CD4-positive, alpha-beta T cell (primary cell): ENCODE measurements at places on chromosomes 1 and 21. TPM values are rescaled to one million over a fixed set of nuclear protein-coding genes. Genes with fewer than 3 reads are reported as not detected.
A peak's percentile ranks its signal among the peaks of the same experiment; 100 is the strongest.

DNA sequence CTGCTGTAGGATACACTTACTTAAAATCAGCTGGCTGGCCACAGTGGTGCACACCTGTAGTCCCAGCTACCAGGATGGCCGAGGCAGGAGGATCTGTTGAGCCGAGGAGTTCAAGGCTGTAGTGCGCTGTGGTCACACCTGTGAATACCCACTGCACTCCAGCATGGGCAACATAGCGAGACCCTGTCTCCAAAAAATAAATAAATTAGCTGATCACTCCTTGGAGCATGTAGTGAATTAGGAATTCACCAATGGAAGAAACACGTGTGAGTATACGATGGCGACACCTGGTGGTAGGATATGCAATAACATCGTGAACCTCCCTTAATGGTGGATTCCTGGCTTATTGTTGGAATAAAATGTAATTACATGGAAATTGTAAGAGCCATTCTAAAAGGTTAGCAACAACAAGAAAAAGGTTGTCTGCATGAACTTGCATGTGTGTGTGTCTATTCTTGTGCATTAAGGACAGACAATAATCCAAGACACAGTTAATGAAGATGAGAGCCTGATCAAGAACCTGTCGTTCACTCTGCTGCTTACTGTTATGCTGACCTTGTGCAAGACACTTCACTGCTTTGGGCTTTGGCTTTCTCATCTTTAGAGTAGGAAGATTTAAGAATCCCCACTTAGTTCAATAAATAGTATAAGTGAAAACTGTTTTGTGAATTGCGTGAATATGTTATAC is 38.6 kb upstream of the COX20 start:
- DNase-seq: peak; percentile 30

CATSPERE gene
- total RNA-seq: 0.91 TPM

DNA sequence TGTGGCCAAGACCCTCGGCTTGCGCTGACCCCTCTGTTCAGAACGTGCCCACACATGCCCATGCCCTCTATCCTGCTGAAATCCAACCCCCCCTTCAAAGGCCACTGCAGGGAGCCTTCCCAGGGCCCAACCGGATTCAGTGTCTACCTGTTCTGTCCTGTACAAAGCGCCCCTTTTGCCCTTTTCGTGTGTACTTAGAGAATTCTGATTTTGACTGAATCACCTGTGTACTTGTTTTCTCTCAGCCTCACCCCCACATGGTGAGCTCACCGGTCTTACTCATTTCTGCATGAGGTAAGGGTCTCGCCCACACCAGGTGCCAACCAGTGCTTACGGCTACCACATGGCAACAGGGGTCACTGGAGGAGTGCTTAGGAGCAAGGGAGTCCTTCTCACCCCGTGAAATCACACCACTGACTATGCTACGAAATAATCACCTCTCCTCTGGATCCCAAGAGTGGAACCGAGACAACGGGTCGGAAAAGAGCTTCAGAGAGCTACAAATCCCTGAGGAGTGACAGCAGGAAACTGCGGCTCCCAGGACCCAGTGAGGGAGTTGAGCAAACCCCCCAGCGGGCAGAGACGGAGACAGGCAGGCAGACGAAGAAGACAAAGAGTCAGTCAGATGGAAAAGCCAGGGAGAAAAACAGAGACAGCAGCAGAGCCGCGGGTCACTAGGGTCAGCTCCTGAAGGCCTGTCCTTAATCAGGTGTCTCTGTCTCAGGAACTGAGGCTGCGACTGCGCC is 2.1 kb upstream of the S100A2 start:
- no peak for DNase-seq

DNA sequence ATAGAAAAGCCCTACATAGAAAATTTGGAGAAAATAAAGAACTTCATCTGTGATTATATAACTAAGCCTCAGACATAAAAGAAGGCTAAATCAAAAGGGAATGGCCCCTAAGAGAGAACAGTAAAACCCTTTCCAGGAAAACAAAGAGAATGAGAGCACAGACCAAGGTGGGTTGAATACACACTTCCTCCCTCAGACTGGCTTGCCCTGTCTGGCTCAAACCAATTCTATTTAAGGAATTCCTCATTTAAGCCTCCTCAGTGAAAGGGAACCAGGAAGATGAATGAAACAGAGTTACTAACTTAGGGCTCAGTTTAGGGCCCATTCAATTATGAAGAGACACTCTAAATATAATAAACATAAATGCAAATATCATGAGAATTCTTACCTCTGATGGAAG is 10.6 kb upstream of the SYT14 start:
- no peak for DNase-seq

TAS1R1 gene
- total RNA-seq: not detected

EPHA2 gene
- not detected for total RNA-seq

GRCh38 chr1:171801487-171801891 is 20.0 kb downstream of the METTL13 start:
- no peak for DNase-seq

HSD11B1 gene
- 0.33 TPM for total RNA-seq

BATF3 gene
- total RNA-seq: 1.2 TPM

- DNase-seq: no peak
Measured at GRCh38 chr21:27681038-27681437, 714.1 kb upstream of the ADAMTS5 start.

GRCh38 chr1:216804111-216804510 is 80.9 kb upstream of the ESRRG start:
- no peak for DNase-seq

- DNase-seq: no peak
Measured at GRCh38 chr1:16718908-16719533, 21.3 kb upstream of the RNU1-4 start.

GRCh38 chr1:203131548-203132200 is 4.1 kb downstream of the ADORA1 start:
- peak; percentile 25 for DNase-seq

DNA sequence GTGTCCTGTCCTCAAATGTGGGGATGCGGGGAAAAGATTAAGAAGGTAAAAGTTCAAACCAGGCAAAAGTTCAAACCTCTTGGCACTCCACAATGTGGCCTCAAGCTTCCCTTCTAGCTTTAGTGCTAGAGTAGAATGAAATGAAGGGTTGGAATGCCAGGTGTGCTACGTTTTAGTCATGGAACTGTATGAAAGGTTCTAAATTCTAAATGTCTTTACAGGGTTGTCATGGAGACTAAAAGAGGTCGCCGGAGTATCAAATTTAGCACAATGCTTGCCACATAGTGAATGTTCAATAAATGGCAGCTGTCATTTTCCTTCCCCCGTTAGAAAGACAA is 57.2 kb upstream of the LRRC8D start:
- DNase-seq: no peak

DNA sequence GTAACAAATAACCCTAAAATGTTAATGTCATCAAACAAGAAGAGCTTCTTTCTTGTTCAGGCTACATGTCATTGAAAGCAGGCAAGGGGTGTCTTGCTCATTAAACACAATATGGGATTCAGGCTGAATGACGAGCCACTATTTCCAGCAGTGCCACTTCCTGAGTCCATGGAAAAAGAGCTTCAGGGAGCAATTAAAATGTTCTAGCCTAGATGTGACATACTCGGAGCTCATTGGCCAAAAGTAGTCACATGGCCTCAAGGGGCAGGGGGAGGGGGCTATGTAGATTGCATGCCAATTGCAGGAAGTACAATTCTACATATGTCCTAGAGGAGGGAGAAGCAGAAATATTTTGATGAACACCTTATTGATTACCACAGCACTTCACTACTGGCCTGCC is 685.3 kb upstream of the ADGRL2 start:
- no peak for DNase-seq

DNA sequence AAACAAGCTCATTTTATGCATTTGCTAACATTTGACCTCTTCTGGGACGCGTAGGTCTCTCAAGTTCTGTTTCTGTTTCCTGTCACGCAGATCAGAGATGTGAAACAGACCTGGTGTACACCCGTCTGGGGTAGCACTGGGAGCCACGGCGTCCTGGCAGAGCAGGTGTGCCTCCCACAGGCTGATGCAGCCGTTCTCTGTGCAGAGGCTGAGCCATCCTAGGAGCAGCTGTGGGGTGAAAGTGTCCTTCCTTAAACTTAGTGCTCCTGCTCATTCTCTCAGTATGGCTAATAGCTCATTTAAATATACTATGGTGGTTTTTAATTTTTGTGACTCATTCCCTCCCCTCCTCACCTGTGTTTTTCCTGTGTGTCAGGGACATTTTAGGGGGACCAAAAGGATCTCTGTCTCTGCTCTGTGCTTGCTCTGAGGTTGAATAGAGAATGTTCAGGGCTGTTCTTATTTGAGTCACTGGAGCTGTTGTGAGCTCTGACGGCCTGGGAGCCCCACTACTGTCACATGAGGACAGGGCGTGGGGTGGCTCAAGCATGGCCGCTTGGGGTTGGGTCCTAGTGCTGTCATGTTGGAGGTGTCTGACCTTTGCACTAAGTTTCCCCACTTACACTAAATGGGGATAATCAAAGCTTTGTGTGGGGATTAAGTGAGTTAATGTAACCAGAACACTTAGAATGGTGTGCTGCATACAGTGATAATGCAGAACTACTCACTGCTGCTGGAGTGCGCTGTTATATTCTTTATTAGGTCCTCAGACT is 43.0 kb downstream of the GALNT2 start:
- peak; percentile 16 for DNase-seq

DNA sequence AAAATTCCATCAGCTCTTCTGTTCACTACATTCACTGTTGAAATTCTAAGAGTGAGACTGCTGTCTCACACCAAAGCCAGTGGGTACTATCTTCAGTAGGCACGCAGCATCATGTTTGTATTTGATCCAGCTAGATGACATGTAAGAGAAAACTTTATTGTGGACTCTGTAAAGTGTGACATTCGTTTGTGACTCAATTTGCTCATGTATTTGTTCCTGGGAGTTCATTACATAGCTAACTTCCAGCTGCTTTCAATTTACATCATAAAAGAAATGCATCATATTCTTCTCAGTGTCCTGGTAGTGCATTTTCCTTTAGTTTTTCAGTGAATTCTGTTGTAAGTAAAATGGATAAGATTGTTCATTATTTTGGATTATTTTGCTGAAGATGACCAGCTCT is 31.4 kb downstream of the CTH start:
- no peak for DNase-seq

MSH4 gene
- total RNA-seq: 0.25 TPM

GRCh38 chr1:39283858-39284257 is 79.4 kb downstream of the MACF1 start:
- no peak for DNase-seq

CELA2B gene
- not detected for total RNA-seq

- no peak for DNase-seq
Measured at GRCh38 chr1:26784023-26784871, 3.5 kb upstream of the PIGV start.

- DNase-seq: no peak
Measured at GRCh38 chr1:211566431-211567025, 12.4 kb downstream of the SLC30A1 start.

BACE2 gene
- total RNA-seq: not detected

GRCh38 chr1:19596065-19596713 is 47.9 kb upstream of the NBL1 start:
- DNase-seq: no peak

ANKRD35 gene
- total RNA-seq: 0.11 TPM

- no peak for DNase-seq
Measured at GRCh38 chr21:34186109-34186719, 112.8 kb downstream of the MRPS6 start.

DNA sequence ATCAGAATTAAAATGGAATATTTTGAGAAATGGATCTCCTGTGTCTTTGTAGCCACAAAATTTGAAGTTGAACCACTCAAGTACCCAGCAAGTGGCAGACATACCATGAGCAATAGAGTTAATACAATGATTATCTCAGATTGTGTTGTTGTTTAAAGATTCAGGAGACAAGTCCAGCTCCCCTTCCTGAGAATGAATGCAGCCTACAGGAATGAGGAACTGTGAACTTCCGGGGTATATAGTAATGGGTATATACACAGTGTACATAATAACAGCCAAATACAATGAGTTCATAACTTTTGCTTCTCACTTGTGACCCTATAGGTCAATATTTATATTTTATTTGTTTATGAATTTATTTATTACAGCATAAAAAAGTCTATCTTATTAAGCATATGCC is 445.0 kb downstream of the SETD4 start:
- no peak for DNase-seq

LAPTM5 gene
- total RNA-seq: 642 TPM

GRCh38 chr1:88549536-88549935 is 134.5 kb upstream of the PKN2 start:
- DNase-seq: no peak

- no peak for DNase-seq
Measured at GRCh38 chr1:16137890-16138467, 17.9 kb downstream of the EPHA2 start.

ATP1A4 gene
- 0.22 TPM for total RNA-seq

DNA sequence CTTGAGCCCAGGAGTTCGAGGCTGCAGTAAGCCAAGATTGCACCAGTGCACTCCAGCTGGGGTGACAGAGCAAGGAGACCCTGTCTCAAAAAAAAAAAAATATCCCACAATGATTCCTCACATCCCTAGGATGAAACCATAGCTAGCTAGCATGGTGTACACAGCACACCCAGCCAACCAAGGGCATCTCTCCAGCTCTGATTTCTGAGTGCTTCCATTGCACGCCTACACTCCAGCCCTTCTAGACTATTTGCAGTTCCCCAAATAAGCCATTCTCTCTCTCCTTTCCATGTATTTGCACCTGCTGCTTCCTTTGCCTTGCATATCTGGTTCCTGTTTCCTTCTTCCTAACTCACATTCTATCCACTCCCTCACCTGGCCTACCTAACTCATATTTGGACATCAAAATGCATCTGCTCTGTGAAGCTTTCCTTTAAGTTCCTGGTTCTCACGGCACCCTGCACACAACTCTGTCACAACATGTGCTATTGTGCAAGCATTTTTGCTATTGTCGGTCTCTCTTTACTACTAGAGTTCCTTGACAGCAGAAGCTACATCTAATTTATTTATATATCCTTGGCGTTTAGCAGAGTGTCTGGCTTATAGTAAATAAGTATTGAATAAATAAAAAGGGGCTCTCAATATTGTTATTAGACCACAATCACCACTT is 2.4 kb upstream of the ELAPOR1 start:
- no peak for DNase-seq

GRCh38 chr21:42737951-42738590 is 84.7 kb downstream of the PDE9A start:
- DNase-seq: peak; percentile 26

DNA sequence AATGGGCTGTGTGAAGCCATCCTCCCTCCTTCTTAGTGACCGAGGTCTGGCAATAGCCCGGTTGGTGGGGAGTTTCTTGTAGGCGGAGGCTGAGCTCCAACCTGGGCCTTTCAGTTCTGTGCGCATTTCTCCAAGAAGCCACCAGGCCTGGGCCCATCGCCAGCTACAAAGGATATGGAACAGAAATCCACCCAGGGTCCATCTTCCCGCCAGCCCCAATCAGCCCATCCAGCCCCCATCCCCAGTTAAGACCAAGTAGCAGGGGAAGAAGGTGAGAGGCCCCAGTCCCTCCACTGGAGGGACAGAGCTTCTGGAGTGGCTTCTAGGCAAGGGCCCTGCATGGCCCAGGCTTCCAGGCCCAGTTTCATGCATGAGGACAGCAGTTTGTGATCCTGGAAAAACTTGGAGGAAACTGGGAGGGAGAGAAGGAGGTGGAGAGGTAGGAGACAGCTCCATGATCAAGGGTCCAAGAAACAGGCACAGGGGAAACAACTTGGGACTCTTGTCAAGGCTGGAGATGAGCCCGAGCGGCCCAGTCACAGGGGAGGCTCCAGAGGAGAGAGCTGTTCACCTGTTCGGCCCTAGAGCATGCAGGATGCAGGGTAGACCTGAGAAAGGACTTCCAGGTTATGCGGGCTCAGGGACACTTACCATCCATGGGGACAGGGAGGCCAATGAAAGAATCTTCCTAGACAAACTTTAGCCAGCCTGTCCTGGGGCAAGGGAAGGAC is 261.2 kb downstream of the PTPRU start:
- DNase-seq: no peak
